ENCODE measurements at places on chromosomes 12 and 14.

GRCh38 chr14:95663226-95663797 lies 22.9 kb upstream of the TCL1B start:
- no peak for DNase-seq

DNA sequence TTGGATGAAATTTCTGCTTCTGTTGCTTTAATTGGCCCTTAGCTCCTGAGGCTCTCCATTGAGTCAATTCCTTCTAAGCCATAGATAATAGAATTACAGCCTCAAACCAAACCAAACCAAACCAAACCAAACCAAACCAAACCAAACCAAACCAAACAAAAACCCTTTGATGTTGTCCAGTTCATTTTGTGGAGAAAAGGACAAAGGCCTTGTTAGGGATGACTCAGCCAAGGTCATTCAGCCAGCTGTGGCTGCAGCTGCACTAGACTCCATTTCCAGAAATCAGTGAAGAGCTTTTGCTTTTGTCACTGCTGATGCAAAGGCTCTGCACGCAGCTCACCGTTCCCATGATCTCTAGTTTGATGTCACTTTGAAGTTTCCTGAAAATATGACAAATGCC lies 82.2 kb upstream of the RMST start:
- no peak for DNase-seq

DNA sequence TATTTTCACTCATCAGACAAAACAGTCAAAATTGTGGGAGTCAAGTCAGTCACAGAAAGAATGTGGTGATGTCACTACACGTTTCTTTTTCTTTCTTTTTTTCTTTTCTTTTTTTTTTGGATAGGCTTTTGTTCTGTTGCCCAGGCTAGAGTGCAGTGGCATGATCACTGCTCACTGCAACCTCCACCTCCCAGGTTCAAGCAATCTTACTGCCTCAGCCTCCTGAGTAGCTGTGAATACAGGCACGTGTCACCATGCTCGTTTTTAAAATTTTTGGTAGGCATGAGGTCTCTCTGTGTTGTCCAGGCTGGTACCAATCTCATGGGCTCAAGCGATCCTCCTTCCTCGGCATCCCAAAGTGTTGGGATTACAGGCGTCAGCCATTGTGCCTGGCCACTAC lies 2.3 kb downstream of the CLECL1 start:
- DNase-seq = no peak

GRCh38 chr12:45658020-45658419 lies 71.5 kb upstream of the ARID2 start:
- no peak for DNase-seq

DNA sequence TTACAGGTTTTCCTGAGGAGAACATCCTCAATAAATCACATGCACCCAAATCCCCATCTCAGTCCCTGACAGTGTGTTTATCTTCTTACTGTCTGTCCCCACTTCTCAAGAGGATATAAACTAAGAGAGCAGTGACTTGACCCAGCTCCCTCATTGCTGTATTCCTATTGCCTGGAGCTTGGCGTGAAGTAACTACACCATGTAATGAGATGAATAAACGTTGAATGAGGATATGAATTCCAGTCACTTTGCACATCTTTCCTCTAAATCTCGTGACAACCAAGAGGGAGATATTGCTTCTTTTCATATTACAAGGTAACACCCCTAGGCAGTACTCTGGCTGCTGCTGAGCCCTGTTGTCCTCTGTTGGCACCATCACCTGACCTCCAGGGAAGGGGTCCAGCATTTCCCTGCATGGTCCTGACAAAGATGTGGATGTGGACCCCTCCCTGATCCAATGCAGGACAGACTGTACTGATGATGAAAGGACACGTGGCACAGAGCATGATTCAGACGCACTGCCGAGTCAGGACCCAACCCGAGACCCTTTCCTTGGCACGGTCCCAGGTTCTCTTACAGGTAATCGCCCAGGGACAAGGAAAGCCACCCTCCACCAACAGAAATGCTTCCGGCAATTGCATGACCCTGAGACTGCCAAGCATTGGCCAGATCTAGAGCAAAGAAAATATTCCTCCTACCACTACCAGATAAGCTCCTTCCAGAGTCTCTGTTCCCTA lies 47.7 kb upstream of the CPM start:
- DNase-seq = no peak

DNA sequence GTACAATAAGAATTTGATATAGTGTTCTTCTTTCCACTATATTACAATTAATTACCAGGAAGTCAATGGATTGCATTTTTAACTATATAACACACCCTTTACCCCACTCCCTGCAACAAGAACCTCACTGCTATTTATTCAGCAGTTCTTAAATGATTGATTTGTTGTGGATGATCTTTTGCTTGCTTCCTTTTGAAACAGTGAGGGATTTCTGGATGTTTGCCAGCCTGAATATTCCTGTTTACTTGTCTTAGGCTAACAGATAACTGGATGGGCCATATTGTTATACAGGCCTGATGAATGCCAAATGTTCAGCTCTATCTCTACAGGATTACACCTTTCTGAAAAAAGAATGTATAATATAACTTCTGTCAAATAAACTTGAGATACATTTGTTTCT lies 497.6 kb downstream of the APAF1 start:
- DNase-seq = no peak

DNA sequence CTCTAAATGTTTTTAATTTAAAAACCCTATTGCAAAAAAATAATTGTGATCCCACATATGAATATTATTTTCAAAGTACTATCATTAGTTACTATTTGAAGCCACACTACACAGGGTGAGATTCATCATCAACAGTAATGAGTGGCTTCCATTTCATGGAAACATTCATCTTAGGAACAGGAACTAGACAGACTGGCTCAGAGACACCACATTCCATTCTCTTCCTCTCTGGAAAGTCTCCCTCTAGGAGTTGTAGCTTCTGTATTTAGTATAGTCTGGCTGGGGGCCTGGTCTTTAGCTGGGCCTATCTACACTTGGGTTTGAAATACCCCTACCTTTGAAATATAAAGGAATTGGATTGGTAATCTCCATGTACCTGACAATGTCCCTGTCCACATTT lies 6.2 kb upstream of the VDR start:
- no peak for DNase-seq

DNA sequence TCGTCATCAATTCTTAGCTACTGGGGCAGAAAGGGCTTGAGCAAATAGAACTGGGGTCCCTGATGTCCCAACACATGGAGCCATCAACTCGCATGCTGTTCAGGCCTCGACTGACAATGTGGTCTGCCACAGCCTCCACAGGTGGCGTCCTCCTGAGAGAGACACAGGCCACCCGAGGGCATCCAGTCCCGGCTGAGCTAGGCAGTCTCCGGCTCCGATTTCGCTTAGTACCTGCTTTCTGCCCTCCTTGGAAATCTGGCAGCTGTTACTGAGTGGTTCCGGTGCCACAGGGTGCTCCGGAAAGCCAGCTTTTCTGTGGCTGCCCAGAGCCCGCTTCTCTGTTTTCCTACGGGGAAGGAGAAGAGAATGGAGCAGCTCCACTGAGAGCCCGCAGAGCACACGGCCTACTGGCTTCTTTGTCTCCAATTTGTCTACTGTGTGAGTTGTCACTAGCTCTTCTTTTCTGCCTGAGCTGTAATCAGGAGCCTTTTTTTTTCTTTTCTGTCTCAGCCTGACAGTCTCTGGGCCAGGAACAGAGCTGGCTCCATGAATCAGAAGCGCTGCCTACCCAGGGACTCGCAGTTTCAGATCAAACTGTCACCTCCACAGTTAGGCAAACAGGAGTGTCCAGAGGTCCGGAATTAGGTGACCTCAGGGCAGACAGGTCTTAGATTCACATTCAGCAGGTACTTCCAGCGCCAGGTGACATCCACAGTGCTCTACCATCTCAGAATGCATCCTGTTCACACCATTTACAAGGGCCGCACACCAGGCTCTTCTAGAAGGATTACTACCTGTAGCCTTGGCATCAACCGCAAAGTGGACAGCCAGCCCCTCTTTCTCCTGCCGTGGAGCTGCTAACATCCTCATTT lies 73.3 kb downstream of the MOK start:
- DNase-seq = no peak

- no peak for DNase-seq
These were observed 189.6 kb downstream of the PRKD1 start for GRCh38 chr14:29738056-29738455.

DNA sequence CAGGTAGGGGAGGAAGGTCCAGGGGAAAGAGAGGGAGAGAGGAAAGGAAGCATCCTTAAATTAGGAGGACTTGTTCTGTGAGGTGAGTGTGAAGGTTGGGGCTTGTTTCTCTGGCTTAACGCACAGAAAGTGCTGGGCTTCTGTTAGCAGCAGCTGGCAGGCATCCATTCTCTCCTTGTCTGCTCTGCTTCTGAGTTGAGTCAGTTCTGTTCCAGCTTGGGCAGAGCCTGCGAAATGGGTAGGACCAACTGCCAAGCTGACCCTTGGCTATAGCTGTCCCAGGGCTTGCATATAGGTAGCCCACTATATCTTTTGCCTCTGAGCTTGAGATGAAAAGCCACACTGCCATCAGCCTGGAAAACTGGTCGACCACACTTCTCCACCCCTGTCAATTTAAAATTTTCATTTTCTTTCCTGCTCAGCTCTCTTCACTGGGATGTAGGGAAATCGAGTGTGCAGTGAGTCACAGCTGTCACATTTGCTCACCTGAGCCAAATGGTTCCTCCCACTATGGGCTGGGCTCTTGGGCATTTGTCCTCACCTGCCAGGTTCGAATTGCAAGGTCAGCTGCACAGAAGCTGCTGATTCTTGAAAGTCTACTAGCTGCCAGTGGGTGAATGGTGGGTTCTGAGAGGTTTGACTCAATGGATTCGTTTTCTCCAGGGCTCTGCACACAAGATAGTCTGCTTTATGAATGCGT lies 256.4 kb upstream of the PWP1 start:
- DNase-seq = no peak

- no peak for DNase-seq
These were observed 183.9 kb downstream of the APAF1 start for GRCh38 chr12:98828802-98829600.

GRCh38 chr14:76337635-76338545 lies 38.0 kb upstream of the ESRRB start:
- DNase-seq = no peak

DNA sequence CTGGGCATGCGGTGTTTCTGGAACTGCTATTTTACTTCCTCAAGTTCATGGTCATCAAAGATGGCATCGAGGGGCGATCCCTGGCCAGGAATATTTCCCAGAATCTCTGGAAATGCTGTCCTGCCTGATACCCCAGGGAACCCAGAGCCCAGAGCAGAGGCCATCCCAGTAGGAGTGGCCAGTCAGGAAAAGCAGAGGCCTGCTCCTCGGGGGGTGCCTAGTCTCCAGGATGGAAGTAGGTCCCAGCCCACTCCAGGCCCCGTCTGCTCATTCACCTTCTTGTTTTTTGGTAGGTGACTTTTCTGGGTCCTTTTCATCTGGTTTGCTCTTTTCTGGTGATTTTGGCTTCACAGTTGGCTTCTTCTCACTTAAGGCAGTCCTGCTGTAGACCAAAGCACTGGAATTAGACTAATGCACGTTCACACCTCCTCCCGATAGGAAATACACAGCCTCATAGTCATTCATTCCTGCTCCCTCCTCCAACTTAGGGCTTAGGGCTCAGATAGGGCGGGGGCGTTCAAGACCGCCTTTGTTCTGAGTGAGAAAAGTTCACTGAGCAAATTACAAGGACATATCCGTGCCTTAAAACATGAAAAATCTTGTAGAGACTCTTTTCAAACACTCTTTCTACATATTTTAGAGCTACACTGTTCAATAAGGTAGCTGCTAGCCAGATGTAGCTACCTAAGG lies 51.1 kb downstream of the TRAFD1 start:
- DNase-seq = no peak

DNA sequence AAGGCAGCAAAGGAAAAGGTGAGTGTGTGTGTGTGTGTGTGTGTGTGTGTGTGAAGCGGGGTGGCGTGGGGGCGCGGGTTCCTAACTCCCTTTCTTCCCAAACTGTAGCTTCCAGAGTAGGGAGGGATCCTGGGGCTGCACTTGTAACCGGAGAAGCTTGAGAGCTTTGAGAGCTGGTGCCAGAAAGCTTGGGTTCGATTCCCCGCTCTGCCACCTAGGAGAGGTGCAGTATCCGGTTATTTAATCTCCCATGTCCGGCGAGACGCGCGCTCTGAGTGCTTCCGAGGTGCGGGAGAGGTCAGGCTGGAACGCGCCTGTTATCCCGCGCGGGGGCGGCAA lies 7.2 kb upstream of the RACGAP1 start:
- DNase-seq = no peak

- no peak for DNase-seq
These were observed 469.8 kb downstream of the PCNX1 start for GRCh38 chr14:71377099-71377498.

DNA sequence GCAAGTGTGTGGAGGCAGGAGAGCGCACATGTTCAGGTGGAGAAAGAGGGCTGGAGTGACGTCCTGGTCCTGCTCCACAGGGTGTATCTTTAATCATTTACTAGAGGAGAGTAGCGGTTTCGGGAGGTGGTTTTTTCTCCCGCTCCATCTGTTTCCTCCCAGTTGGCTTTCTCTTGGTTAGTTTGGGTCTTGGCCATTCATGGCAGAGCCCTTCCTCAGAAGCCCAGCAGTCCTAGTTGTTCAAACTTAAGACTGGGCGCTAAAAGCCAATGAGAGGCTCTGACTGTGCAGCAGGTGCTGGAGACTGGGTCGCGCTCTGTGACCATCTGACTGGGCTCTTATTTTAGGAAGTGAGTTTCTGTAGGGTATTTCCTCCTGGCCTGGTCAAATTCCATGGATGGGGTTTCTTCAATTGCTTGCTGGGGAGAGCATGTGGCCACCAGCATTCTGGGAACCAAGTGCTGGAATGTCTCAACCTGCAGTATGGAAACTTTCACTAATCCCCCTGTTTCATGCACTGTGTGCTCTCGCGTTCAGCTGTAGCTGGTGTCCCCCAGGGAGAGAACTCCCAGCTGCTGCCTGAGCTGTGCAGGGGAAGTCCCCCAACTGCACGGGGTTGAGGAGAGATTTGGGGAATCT lies 27.4 kb upstream of the TSPAN9 start:
- no peak for DNase-seq

- DNase-seq = no peak
These were observed 196.1 kb upstream of the CDKN3 start for GRCh38 chr14:54200726-54201125.

Data from stimulated activated CD4-positive, alpha-beta T cell treated with anti-CD3 and anti-CD28 coated beads, Interleukin-12 subunit alpha, Interleukin-12 subunit beta, amount 100 ng/mL, for 48 hours (primary cell).